ENCODE measurements at places on chromosomes 5 and 9. TPM values are rescaled to one million over a fixed set of nuclear protein-coding genes. Genes with fewer than 3 reads are reported as not detected.

The ORM2 gene
- total RNA-seq = not detected

The PKN3 gene
- total RNA-seq = 0.73 TPM

The FAXDC2 gene
- 17.8 TPM for total RNA-seq

The IL3 gene
- not detected for total RNA-seq

The ARID3C gene
- total RNA-seq = not detected

The OR1L6 gene
- not detected for total RNA-seq

The CCL28 gene
- total RNA-seq = 8.8 TPM

The LAMC3 gene
- 0.73 TPM for total RNA-seq

The N4BP3 gene
- total RNA-seq = 5.1 TPM

The OLFML2A gene
- 0.31 TPM for total RNA-seq

The PITX1 gene
- total RNA-seq = not detected

The PCDHB15 gene
- not detected for total RNA-seq
